ENCODE measurements at places on chromosomes 5 and 9.

GRCh38 chr9:35656348-35656747, 1.5 kb downstream of the RMRP start:
- DNase-seq: no peak

GRCh38 chr9:77024776-77025545, 5.5 kb downstream of the FOXB2 start:
- DNase-seq: no peak

DNA sequence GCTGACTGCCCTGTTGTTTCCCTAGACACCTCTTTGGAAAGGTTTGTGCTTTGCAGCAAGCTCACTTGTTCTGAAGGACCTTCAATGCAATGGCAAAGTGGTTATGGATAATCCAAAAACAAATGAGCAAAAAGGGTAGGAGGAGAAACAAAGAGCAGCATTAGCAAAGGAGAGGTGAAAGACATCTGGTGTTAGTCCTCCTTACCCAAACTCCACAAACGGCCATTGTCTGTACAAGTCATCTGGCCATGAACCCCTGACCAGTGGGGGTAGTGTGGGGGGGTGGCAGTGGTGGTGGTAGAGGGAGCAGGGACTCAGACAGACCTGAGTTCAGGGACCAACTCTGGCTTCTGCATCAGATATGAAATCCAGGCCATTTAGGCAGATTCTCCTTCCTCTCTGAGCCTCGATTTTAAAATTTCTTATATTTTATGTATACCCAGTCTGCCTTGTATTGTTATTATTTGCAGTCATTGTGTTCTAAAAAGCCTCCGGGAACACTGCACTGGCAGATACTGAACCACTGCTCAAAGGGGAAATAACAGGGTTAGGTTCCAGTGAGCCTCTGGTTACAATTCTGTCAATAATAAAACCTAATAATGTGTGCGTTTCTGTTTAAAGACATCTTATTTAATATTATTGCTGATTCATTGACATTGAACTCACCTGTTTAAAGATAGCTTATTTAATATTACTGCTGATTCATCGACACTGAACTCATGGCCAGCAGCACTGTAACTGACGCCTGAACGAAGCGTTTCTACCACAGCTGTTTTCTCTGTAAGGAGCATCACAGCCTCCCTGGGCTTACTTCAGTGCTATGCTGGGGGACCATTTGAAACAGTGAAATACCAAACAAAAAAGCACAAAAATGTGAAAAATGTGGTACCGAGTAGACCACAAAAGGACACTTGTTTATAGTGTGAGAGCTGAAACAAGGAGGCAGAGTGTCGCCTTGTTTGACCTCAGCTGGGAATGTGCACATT, 156.0 kb downstream of the SEC61B start:
- DNase-seq: no peak

GRCh38 chr9:98432134-98432533, 176.7 kb upstream of the TBC1D2 start:
- no peak for DNase-seq

- DNase-seq: no peak
Observed at GRCh38 chr5:64690417-64691151, at the start of gene SHISAL2B. Gene SHISAL2B (plus strand): TSS chr5:64690503. CDS start chr5:64690624, 121 bp downstream.

- DNase-seq: no peak
Observed at GRCh38 chr5:35161652-35162273, 68.5 kb downstream of the PRLR start.

- no peak for DNase-seq
Observed at GRCh38 chr5:79831381-79832309, 142.0 kb downstream of the CMYA5 start.

- DNase-seq: no peak
Observed at GRCh38 chr5:68087866-68088265, 127.7 kb upstream of the PIK3R1 start.

GRCh38 chr5:1107167-1108022, 4.5 kb downstream of the SLC12A7 start:
- DNase-seq: no peak

- DNase-seq: no peak
Observed at GRCh38 chr5:5437227-5438172, 15.0 kb downstream of the ICE1 start.

DNA sequence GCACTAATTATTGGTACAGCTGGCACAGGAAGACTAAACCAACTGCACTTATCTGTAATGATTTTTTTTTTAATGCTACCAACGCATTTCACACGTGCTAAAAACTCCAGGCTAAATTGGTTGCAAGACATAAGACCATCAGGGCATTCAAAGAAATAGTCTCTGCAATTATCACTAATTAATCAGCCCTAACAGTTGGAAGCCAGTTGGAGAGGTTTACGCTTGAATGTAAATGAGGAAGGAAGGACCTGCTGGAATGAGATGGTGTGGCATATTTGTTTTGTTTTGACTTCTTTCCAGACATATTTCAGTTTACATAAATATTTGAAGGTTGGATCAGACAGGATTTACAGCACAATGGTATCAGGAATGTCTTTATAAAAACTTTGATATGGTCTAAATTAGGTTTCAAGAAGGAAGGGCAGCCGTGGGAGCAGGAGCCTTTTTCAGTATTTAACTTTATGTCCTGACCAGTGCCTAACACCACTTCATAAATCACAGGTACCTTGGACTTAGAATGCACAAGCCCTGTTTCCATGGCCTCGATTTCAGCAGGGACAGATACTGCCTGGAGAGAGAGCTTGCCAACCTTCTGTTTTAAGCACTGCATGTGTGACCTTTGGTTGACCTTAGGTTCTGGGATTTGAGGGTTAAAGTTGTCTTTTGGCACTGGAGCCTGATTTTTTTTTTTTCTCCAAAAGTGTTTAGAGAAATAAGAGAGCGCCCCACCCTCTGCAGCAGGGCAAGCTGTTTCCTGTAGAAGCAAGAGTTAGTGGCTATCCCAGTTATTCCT, 199.8 kb upstream of the MAP3K1 start:
- DNase-seq: no peak

DNA sequence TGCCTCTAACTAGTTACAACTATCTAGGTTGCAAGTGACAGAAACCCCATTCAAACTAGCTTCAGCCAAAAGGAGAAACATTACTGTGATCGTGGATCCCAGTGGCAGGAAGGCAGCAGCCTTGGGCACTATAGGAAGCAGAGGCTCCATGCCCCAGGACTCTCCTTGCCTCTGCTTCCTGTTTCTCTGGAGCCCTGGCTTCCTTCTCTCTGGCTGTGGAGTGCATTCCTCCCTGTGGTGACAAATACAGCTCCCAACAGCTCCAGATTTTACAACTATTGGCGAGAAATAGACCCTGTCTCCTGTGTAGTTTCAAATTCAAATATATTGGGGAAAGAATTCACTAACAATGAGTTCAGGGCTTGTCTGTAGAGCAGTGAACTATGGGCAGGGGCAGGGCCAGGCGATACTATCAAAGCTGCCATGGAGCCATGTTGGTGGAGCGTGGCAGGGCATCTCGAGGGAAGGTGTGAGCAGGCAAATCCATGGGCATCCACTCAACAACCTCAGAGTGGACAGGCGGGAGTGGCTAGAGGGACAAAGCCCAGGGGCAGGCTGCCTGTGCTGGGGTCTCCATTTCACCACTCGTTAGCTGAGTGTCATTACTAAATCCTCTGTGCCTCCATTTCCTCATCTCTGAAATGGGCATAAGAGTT, 189.5 kb downstream of the ERCC6L2 start:
- DNase-seq: no peak
